Myocyte (in vitro differentiated cells): ENCODE measurements at places on chromosomes 16 and 17.

GRCh38 chr17:82494236-82495055 is 25.1 kb upstream of the FOXK2 start:
- peak; percentile 95 for DNase-seq

DNA sequence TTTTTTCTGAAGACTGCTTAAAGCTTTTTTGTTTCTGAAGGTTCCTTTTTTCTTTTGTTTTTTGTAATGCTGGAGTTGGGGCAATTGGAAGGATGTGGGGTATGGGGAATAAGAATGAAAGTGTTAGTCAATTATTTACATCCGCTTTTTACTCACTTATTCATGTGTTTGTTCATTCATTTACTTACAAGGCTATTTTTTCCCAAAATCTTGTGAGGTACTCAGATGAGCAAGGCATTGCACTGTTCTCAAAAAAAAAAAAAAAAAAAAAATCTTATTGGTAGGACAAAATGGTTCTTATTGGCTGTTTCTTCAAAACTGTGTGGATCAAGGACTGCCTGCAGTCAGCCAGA is 55.7 kb downstream of the PLD6 start:
- DNase-seq = no peak

DNA sequence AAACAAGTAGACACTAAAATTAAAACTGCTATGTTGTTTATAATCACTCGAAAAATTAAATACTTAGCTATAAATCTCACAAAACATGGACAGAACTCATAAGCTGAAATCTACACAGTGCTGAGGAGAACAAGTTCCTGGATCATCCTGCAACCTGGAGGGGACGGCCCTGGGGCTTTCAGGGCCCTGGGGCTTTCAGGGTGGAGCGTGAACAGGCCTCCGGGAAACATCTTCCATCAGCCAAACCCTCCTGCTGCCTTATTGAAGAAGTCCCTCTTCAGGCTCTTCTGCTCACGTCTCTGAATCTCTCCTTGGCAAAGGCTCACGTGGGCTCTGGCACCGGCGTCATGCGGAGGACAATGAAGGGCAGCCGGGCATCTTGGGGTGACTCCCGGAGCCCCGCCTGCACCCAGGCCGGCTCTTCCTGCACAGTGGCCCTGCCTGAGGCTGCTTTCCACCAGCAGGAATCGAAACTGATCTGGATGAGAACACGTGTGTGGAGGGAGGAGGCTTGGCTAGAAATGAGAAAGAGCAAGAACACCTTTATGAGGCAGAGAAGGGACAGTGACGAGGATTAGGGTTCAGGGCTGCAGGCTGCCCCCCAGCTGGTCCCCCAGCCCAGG is 127.3 kb downstream of the CDRT15L2 start:
- no peak for DNase-seq

- peak; percentile 76 for DNase-seq
These were observed 82.8 kb downstream of the SNX29 start for GRCh38 chr16:12059216-12059769.

GRCh38 chr16:79307214-79307613 is 293.3 kb downstream of the MAF start:
- DNase-seq = no peak

DNA sequence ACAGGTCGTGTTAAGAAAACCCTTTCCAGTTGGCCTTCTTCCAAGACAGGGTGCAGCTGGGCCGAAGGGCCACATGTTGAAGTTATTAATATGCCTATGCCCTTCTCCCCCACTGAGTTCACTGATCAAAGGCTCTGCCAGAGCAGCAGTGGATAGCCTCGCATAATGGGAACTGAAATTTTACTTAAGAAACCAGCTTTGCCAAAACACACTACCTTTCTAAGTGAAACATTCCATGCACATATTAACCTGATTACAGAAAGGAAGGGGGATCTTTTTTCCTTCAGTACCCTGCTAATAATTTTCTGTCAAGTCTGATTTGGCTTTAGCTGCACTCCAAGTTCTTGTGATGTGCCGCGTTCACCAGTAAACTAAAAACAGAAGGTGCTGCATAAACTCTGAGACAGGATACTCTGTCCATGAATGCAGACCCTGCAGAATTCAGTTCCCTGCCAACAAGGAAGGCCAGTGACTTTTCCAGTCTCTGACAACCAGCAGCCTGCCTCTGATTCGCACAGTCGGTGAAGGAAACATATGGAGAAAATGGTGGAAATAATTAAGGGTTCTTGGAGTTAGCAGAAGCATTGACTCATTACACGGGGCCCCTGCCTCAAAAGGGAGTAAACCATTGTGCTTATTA is 283.8 kb downstream of the ZFHX3 start:
- peak; percentile 30 for DNase-seq

DNA sequence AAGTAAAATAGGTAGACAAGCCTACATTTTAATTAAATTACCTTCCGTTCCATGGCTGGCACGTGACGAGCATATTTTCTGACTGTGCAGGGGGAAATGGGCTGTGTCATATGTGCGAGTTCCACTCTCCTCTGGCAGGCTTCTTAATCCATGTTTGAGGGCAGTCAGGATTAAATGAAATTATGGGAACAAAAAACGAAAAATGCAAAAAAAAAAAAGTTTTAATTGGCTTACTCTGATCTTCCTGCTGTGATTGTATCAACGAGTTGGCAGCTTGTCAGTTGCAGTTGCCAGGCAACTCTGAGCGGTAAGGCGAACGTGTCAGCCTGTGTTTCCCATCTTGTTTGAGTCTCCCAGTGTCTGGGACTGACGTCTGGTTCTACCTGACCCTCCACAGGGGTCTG is 302.9 kb upstream of the XYLT1 start:
- no peak for DNase-seq

- DNase-seq = peak; percentile 71
These were observed 16.5 kb downstream of the CCDC102A start for GRCh38 chr16:57519796-57520360.

DNA sequence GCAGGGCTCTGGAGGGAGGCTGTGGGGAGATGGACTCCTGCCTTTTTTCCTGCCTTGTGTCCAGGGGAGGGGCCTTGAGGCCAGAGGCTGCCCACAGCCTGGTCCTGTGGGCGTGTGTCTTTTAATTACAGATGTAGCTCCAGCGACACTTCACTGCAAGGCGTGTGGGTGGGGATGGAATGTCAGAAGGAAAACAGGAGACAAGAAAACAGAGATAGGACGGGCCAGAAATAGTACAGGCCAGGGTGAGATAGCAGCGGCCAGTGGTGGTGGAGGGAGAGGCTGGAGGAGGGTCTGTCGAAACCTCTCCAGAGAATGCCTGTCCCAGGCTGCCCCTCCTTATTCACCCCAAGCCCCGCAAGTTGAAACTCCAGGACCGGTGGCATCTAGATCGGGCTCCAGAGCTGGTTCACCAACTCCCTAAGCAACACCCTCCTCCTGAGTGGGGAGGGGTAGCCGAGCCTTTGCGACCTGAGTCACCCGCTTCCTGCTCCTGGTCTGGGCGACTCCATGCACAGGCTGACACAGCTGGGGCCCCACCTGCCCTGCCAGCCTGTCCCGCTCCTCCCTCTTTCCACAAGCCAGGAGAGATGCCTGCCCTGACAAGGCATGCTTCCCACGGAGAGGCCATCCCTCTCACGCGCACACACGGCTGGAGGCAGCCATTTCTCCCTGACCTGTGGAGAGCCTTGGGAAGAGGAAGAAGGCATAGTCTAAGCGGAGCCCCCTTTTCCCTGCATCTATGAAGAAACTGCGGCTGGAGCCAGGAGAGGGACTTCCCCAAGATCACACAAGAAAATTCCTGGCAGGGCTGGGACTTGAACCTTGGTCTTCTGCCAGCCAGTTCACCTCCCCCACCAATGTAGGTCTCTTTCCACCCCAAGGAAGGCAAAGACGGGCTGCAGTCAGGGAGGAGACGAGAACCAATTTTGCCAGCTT is 6.6 kb upstream of the JUP start:
- DNase-seq = peak; percentile 82

- DNase-seq = no peak
These were observed 494.6 kb downstream of the CDH11 start for GRCh38 chr16:64627288-64627687.

DNA sequence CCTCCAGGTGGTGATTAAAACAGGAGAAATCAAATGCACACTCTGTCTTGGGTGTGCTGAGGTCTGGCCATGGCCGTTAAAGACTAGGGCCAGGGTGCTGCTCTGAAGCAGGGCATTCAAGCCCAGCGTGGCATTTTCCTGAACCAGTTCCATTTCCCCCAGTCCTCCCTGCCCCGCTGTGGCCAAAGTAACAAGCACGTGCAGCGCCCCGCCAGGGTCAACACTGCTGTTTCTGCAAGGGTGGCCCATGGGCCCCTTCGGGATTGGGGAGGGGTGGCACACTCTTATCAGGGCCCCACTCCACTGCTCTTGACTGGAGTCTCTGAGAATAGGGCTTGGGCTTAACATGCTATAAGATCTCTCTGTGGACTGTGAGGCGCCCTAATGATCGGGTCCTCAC is 72.9 kb downstream of the IL21R start:
- DNase-seq = no peak

- no peak for DNase-seq
These were observed 119.2 kb downstream of the RPTOR start for GRCh38 chr17:80663781-80664206.

- no peak for DNase-seq
These were observed 32.4 kb downstream of the LCMT1 start for GRCh38 chr16:25143928-25144327.

- peak; percentile 76 for DNase-seq
These were observed at the start of gene UBTF for GRCh38 chr17:44219616-44220212. TSS of gene UBTF (minus strand) at chr17:44219675. CDS start at chr17:44218229, 1,446 bp downstream.

DNA sequence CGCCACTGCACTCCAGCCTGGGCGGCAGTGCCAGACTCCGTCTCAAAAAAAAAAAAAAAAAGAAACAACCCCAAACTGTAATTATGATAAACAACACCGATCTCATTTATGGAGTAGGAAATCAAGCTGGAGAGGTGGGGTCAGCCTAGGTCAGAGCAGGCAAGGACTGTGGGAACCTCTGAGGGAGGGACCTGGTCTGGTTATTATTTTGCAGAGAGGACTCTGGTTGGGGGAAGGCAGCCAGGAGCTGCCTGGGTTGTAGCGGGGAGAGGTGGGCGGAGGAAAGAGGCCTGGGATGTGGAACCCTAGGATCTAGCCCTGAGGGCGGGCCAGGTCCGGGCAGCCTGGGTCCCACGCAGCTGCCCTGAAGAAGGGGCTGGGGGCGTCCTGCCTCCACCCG is 10.9 kb upstream of the HS3ST6 start:
- DNase-seq = peak; percentile 39

- no peak for DNase-seq
These were observed 78.1 kb downstream of the ZFHX3 start for GRCh38 chr16:72969812-72970211.

- no peak for DNase-seq
These were observed 772 bp upstream of the SAMD14 start for GRCh38 chr17:50130559-50131305.

DNA sequence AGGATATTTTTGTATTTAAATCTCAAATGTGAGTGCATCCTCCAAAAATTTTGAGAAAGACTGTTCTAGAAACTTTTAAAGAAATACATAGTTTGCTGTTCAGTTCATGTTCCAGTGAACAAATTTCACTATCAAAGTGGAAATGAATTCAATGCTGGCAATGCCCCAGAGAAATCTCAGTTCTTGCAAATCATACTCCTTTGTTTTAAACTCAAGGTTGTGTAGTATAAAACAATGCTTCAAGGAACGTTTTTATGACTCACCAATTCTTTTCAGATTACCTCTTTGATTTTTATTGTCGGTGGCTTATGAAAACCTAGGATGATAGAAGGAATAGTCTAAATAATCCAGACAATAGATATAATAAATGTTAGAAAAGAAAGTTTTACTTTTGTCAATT is 17.6 kb downstream of the LPCAT2 start:
- no peak for DNase-seq

GRCh38 chr17:16269658-16270057 is 52.6 kb downstream of the PIGL start:
- DNase-seq = no peak
